ENCODE measurements at places on chromosomes 5 and 9. TPM values are rescaled to one million over a fixed set of nuclear protein-coding genes. Genes with fewer than 3 reads are reported as not detected.

ECSCR gene
- 377 TPM for total RNA-seq

LCN2 gene
- total RNA-seq, result not detected

LURAP1L gene
- total RNA-seq, result 3.3 TPM

FCHSD1 gene
- 37.1 TPM for total RNA-seq

HSPA5 gene
- total RNA-seq, result 538 TPM

FOXD4L6 gene
- not detected for total RNA-seq

GRCh38 chr9:129751841-129752801, 721 bp downstream of the PTGES start:
- no peaks in the 10 kb centered on the region for H3K4me1 ChIP-seq
- peaks cover 6% of the 10 kb centered on the region for H3K27me3 ChIP-seq
- no peak overlapping the region for H3K4me3 ChIP-seq
- no peaks in the 10 kb centered on the region for H3K36me3 ChIP-seq
- DNase-seq, result no peak

- no peaks in the 10 kb centered on the region for H3K36me3 ChIP-seq
- no peaks in the 10 kb centered on the region for H3K4me1 ChIP-seq
- no peak for DNase-seq
Measured at GRCh38 chr5:130571076-130571475, 594.0 kb downstream of the HINT1 start.

DNA sequence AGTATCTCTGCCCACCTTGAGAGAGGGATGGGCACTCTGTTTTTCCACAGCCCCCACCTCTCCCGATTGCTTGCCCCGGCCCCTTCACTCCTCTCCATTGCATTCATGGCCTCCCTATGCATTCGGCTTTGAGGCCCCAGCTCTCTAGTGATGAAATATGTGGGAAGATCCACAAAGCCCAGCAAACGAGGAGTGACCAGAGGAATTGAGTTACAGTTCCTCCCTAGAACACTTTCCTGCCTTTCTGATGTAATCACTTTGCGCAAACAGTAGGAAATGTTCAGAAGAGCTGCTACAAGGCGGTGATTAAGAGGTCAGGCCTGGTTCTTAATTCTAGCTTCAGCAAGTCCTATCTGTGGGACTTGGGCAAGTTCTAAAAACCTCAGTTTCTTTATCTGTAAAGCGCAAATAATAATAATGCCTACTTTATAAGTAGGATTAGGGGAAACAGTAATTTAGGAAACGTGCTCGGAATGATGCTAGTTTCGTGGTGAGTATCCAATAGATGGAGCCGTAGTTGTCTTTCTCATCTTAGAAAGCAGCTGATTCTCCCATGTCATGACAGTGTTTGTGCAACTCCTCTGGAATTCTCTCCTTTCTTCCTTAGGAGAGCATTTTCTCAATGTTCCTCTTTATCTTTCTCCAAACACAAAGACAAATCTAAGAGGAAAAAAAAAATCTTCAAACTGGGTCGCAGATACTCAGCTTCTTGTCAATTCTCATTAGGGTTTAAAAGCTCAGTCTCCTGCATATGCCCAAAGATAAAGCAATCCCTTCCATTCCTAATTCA, 99.5 kb upstream of the MSX2 start:
- H3K27ac ChIP-seq, result no peak overlapping the region
- DNase-seq, result no peak
- no peaks in the 10 kb centered on the region for H3K4me1 ChIP-seq
- H3K27me3 ChIP-seq, result no peaks in the 10 kb centered on the region
- no peaks in the 10 kb centered on the region for H3K36me3 ChIP-seq

GRCh38 chr9:132877824-132878694, at the start of gene AK8:
TSS of gene AK8 (minus strand) at chr9:132878284. CDS start at chr9:132878255, 29 bp downstream.
- H3K4me1 ChIP-seq, result peaks cover 2% of the 10 kb centered on the region
- H3K36me3 ChIP-seq, result no peaks in the 10 kb centered on the region
- H3K4me3 ChIP-seq, result peak within 1 kb of the TSS; percentile 80
- peak; percentile 67 for DNase-seq
- H3K27ac ChIP-seq, result peak within 1 kb of the TSS; percentile 74
- H3K27me3 ChIP-seq, result peaks cover 3% of the 10 kb centered on the region

DNA sequence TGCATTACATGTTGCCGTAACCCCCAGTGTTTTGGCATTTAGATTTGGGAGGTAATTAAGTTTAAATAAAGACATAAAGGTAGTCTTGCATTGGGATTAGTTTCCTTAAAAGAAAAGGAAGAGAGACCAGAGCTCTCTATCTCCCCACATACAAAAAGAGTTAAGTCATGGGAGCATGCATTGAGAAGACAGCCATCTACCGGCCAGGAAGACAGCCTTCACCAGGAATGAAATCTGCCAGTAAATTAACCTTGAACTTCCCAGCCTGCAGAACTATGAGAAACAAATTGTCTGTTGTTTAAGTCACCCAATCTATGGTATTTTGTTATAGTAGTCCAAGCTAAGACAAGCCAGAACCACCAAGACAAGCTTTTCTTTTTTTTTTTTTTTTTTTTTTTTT, 567.0 kb upstream of the CDH18 start:
- no peak overlapping the region for H3K4me3 ChIP-seq
- no peaks in the 10 kb centered on the region for H3K4me1 ChIP-seq
- H3K27me3 ChIP-seq, result no peaks in the 10 kb centered on the region
- DNase-seq, result no peak
- H3K36me3 ChIP-seq, result no peaks in the 10 kb centered on the region

GRCh38 chr5:145796318-145796717, 38.8 kb downstream of the PRELID2 start:
- no peaks in the 10 kb centered on the region for H3K27me3 ChIP-seq
- no peak for DNase-seq
- no peaks in the 10 kb centered on the region for H3K36me3 ChIP-seq
- H3K4me1 ChIP-seq, result peaks cover 13% of the 10 kb centered on the region

DNA sequence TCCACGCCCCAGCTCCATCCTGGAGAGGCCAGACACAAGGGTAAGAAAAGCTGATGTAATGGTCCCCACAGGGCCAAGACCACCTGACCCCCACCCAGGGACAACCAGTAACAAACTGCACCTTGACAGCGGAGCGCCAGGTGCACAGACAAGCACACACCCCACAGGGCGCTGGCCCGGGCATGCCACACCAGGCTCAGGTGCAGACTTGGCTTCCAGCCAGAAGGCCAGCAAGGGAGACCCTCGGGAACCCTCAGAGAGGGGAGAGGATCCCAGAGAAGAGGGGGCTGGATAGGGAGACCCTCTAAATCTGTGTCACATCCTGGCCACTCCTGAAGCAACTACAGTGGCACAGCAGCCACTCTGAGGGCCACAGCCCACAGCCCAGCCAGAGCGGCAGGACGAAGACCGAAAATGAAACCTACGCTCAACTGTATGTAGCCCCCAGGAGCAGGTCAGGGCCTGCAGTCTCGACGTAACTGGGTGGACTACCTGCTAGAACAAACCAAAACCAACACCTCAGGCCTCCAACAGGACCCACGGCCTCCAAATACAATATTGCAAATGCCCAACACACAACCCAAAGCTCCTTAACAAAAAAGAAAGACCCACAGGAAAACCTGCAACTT, 18.5 kb downstream of the CAMSAP1 start:
- no peak overlapping the region for H3K27ac ChIP-seq
- peaks cover 18% of the 10 kb centered on the region for H3K4me1 ChIP-seq
- DNase-seq, result no peak
- H3K4me3 ChIP-seq, result no peak overlapping the region
- H3K27me3 ChIP-seq, result no peaks in the 10 kb centered on the region

- H3K4me3 ChIP-seq, result no peak overlapping the region
- no peaks in the 10 kb centered on the region for H3K27me3 ChIP-seq
- H3K4me1 ChIP-seq, result no peaks in the 10 kb centered on the region
- no peak for DNase-seq
- no peaks in the 10 kb centered on the region for H3K36me3 ChIP-seq
Measured at GRCh38 chr5:91293131-91293530, 90.0 kb downstream of the ARRDC3 start.

GRCh38 chr9:79131824-79132377, 439.9 kb upstream of the TLE4 start:
- H3K36me3 ChIP-seq, result no peaks in the 10 kb centered on the region
- no peaks in the 10 kb centered on the region for H3K4me1 ChIP-seq
- H3K27me3 ChIP-seq, result no peaks in the 10 kb centered on the region
- H3K4me3 ChIP-seq, result no peak overlapping the region
- H3K27ac ChIP-seq, result no peak overlapping the region

DNA sequence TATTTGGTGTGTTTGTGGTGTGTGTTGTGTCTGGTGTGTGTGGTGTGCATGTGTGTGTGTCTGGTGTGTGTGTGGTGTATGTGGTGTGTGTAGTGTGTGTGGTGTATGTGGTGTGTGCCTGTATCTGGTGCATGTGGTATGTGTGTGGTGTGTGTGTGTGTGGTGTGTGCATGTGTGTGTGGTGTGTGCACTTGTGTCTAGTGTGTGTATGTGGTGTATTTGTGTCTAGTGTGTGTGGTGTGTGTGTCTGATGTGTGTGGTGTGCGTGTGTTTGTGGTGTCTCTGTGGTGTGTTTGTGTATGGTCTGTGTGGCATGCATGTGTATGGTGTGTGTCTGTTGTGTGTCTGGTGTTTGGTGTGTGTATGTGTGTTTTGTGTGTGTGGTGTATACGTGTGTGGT, 71.1 kb downstream of the CACNA1B start:
- no peak overlapping the region for H3K27ac ChIP-seq
- no peaks in the 10 kb centered on the region for H3K4me1 ChIP-seq
- H3K36me3 ChIP-seq, result no peaks in the 10 kb centered on the region

GRCh38 chr5:178249191-178249989, 16.8 kb upstream of the PHYKPL start:
- no peak overlapping the region for H3K4me3 ChIP-seq
- no peak overlapping the region for H3K27ac ChIP-seq
- no peaks in the 10 kb centered on the region for H3K27me3 ChIP-seq
- H3K36me3 ChIP-seq, result no peaks in the 10 kb centered on the region
- DNase-seq, result no peak

GRCh38 chr5:87188391-87188790, 79.3 kb upstream of the RASA1 start:
- no peak overlapping the region for H3K27ac ChIP-seq
- H3K36me3 ChIP-seq, result no peaks in the 10 kb centered on the region
- no peak for DNase-seq
- H3K4me3 ChIP-seq, result no peak overlapping the region
- H3K4me1 ChIP-seq, result no peaks in the 10 kb centered on the region

DNA sequence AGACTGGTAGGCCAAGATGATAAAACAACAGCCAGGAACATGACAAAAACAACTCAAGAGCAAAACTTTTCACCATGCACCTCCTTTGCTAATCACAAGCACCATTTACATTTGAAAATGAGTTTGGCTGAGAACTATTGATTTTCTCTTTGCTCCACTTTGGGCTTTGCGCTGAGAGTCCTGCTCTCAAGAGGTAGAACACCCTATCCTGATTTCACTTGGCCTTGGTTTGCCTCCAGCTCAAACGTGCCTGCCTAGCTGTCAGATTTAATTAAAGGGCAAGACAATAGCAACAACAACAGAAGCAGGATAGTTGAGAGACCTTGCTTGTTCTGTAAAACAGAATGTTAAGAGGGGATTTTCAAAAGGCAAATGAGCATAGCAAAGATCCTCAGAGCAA, 128.2 kb upstream of the ASTN2 start:
- no peaks in the 10 kb centered on the region for H3K36me3 ChIP-seq
- no peak for DNase-seq
- H3K27me3 ChIP-seq, result no peaks in the 10 kb centered on the region
- no peak overlapping the region for H3K27ac ChIP-seq
- no peaks in the 10 kb centered on the region for H3K4me1 ChIP-seq

- no peaks in the 10 kb centered on the region for H3K27me3 ChIP-seq
- no peaks in the 10 kb centered on the region for H3K36me3 ChIP-seq
- no peak overlapping the region for H3K27ac ChIP-seq
- H3K4me1 ChIP-seq, result peaks cover 10% of the 10 kb centered on the region
- no peak overlapping the region for H3K4me3 ChIP-seq
Measured at GRCh38 chr5:143842920-143843319, 31.0 kb downstream of the HMHB1 start.

- H3K4me3 ChIP-seq, result no peak overlapping the region
- H3K27me3 ChIP-seq, result no peaks in the 10 kb centered on the region
- H3K27ac ChIP-seq, result peak overlapping the region; percentile 99
Measured at GRCh38 chr5:82405618-82406204, 127.6 kb upstream of the RPS23 start.

DNA sequence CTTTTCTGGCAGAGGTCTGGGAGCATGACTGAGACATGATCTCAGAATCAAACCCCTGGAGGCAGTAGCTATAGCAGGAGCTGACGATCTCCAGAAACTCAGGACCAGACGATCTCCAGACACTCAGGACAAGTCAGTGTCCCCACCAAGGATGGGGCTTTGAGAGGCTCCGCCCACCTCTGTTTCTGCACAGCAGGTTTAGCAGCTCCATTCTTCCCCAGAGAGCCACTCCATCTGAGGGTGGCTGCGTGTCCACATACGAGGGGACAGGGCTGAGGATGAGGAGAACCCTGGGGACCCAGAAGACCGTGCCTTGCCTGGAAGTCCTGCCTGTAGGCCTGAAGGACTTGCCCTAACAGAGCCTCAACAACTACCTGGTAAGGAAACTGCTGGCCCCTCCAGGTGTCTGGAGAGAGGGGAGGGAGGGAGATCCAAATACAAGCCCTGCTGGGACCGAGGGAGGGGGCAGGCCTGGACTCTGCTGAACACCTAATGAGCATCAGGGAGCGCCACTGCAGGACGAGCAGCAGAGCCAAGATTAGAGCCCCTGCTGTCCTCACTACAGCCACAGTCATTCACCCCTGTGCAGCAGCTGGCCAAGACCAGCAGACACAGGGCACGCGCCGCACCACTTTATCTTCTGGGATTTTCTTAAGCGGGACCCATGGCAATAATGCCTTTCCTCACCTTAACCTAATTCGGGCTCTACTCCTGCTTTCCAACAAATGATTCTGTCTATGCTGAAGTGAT, at the start of gene GABRP:
Gene GABRP (plus strand): TSS at position 228 of the 750 bp plus-strand sequence. CDS start 4,891 bp downstream, outside the sequence.
- no peaks in the 10 kb centered on the region for H3K27me3 ChIP-seq
- H3K36me3 ChIP-seq, result no peaks in the 10 kb centered on the region
- DNase-seq, result no peak
- H3K27ac ChIP-seq, result no peak within 1 kb of the TSS

DNA sequence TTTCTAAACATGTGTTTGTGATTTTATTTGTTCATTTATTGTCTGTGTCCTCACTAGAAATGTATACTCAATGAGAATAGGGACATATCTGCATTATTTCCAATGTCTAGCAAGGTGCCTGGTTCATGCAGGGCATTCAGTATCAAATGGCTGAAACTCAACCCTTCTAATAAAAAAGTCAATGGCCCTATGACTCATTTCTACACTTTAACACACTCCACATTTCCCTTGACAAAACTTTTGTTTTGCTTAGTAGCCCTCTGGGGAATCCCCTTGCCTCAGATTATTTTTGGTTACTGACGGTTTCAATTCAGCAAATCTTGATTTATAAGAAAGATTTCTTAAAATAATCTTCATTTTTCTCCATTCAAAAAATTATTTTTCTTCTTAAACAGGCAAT, 206.0 kb upstream of the DMRTA1 start:
- no peak overlapping the region for H3K4me3 ChIP-seq
- peaks cover 23% of the 10 kb centered on the region for H3K4me1 ChIP-seq
- no peaks in the 10 kb centered on the region for H3K27me3 ChIP-seq
- H3K27ac ChIP-seq, result no peak overlapping the region
- peak; percentile 49 for DNase-seq

DNA sequence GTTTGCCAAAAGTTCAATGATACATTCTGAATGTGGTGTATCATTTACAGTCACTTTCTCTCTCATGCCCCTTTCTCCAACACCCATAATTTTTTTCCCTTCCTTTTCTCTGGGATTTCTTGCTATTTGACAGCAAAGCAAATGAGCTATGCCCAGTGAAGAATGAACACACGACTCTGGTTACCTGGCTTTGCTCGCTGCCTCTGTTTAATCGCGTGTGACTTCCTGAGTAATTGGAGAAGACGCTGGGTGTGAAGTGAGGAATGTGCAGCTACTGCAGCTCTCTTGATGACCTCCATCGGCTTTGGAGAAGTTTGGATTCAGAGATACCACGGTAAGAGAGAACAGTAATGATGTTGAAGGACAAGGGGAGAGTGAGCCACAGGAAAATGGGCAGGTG, 651.8 kb downstream of the KIF4B start:
- H3K36me3 ChIP-seq, result no peaks in the 10 kb centered on the region
- no peak overlapping the region for H3K4me3 ChIP-seq
- no peak for DNase-seq
- no peak overlapping the region for H3K27ac ChIP-seq
- H3K27me3 ChIP-seq, result no peaks in the 10 kb centered on the region
- no peaks in the 10 kb centered on the region for H3K4me1 ChIP-seq
